ENCODE measurements at places on chromosomes 6 and 20.
A peak's percentile ranks its signal among the peaks of the same experiment; 100 is the strongest.

- DNase-seq = no peak
Measured at GRCh38 chr6:15421945-15422733, 176.3 kb downstream of the JARID2 start.

DNA sequence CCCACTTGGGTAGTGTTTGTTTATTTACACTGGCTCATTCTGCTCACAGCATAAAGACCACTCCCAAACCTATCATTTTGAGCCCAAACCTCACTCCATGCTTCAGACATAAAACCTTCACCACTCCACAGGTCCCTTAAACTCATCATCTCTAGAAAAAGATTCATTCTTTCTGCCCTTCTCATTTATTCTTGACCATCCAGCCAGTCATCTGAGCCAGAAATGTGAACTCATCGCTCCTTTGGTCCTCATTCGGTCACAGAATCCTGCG lies 12.4 kb downstream of the TPMT start:
- no peak for DNase-seq

DNA sequence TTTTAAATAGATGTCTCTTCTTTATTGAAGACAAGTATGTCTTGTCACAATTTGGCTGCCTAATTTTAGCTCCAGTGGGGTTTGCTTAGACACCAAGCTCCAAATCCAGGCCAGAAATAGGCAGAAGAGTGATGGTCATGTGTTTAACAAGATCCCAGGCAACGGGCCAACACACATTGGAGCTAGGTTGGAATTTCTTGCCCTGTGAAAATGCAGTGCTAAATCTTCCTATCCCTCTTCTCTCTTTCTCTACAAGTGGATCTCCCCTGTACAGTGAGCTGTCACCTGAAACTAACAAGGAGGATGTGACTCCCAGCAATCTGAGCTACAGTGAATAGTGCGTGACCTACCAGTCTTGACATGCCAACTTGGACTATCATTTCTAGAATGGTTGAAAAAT lies 65.3 kb upstream of the VGLL2 start:
- DNase-seq = no peak

- DNase-seq = no peak
Measured at GRCh38 chr6:166691199-166691598, 64.1 kb upstream of the RPS6KA2 start.

DNA sequence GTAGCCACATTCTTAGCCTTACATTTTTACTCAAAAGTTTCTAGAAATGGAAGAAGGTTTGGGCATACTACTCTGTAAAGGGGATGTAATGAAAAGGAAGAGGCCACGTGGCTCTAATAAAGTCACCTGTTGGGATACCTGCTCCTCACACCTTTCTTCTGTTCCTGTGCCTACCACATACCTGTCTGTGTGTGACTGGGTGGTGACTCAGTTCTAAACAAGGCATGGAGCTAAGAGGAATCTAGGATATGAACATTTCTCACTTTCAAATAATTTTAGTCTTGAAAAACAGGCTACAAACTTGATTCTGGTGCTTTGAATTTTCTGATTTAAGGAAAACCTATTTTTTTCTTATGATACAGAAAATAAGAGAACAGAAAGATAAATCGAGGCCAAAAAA lies 363.6 kb downstream of the RFPL4B start:
- no peak for DNase-seq

- no peak for DNase-seq
Measured at GRCh38 chr6:158475344-158476302, 84.3 kb upstream of the TMEM181 start.

DNA sequence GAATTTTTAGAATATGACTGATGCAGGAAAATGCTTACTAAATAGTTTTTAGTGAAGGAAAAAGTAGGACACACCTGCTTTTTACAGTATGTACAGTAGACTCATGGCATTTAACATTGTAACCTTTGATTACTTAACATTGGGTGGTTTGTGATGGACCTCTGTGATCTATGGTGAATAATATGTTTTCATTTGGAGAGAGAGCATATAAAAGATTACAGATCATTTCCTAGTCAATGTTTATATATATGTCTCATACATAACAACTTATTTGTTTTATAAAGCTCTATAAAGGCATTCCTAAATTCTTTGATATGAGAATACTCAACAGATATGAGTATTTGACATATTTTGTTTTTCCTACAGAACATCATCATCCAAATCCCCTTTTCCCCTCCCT lies 129.3 kb upstream of the PDE7B start:
- no peak for DNase-seq

GRCh38 chr6:26273673-26274588 lies 91.1 kb upstream of the BTN3A2 start:
- peak; percentile 2 for DNase-seq

DNA sequence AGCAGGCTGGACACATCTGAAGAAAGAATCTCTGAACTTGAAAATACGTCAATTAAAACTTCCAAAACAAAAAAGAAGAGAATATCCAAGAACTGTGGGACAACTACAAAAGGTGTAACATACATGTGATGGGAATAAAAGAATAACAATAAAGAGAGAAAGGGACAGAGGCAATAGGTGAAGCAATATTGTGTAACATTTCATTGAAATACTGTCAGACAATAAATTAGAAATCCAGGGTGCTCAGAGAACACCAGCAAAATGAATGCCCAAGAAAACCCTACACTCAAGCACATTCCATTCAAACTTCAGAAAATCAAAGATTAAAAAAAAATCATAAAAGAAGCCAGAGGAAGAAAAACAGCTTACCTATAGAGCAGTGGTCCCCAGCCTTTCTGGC lies 33.6 kb upstream of the ASF1A start:
- no peak for DNase-seq
